ENCODE measurements at places on chromosomes 16 and 17. TPM values are rescaled to one million over a fixed set of nuclear protein-coding genes. Genes with fewer than 3 reads are reported as not detected.

Gene ZG16B
- polyA plus RNA-seq: 0.38 TPM

Gene RDM1
- 1.4 TPM for polyA plus RNA-seq

Gene PDPK1
- 33.9 TPM for polyA plus RNA-seq

DNA sequence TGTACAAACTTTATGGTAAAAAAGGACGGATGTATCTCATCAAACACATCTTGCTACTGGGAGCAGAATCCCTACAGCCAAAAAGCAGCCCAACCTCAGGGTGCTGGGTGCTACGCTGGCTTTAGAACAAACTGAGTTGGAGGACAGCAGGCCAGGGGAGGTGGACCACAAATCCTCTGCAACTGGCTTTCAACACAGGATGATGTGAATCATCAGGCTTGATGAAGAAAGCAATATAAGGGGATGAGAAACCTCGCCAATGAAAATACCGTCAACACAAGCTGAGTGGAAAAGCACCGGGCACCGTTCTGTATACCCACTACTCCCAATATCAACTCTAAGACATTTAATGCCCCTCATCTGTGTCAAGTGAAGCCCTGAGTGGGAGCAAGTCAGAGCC is 14.3 kb downstream of the HBQ1 start:
- no peaks in the 10 kb centered on the region for H3K4me1 ChIP-seq
- DNase-seq: no peak
- H3K4me3 ChIP-seq: no peak overlapping the region
- no peaks in the 10 kb centered on the region for H3K27me3 ChIP-seq
- no peak overlapping the region for H3K27ac ChIP-seq

DNA sequence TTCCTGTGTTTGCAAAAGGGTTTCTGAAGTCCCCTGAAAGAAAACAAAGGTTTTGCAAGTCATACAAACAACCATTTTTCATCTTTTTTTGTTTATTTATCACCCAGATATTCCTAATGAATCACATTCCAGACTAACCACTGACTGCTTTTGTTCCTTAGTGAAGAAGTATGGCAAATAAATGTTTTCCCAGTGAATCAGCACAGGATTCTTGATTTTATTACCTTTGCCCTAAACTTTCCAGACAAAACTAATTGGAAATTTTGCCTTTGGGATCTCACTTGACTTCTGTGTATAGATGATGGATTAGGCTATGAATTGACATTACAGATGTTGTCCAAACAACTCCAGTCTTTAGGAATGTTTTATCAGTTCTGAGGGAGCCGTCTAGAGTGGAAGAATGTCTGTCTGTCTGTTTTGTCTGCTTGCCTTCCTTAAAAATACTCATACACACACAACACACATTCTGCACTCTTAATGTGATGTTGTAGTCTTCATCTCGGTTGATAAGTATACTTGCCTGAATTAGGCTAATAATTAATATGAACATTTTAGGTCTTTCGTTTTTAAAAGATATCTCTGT is 48.9 kb downstream of the VMP1 start:
- H3K27ac ChIP-seq: peak overlapping the region; percentile 31
- peaks cover 12% of the 10 kb centered on the region for H3K36me3 ChIP-seq
- peak; percentile 61 for DNase-seq
- H3K4me3 ChIP-seq: no peak overlapping the region
- no peaks in the 10 kb centered on the region for H3K4me1 ChIP-seq
- H3K27me3 ChIP-seq: no peaks in the 10 kb centered on the region

- H3K4me1 ChIP-seq: peaks cover 24% of the 10 kb centered on the region
- no peaks in the 10 kb centered on the region for H3K27me3 ChIP-seq
- no peak for DNase-seq
- H3K4me3 ChIP-seq: no peak overlapping the region
Measured at GRCh38 chr16:57042157-57043111, 49.9 kb upstream of the CPNE2 start.

- no peak overlapping the region for H3K4me3 ChIP-seq
- H3K4me1 ChIP-seq: peaks cover 4% of the 10 kb centered on the region
Measured at GRCh38 chr17:76397687-76398522, 13.5 kb downstream of the SPHK1 start.

Gene MYH2
- 34.2 TPM for polyA plus RNA-seq

DNA sequence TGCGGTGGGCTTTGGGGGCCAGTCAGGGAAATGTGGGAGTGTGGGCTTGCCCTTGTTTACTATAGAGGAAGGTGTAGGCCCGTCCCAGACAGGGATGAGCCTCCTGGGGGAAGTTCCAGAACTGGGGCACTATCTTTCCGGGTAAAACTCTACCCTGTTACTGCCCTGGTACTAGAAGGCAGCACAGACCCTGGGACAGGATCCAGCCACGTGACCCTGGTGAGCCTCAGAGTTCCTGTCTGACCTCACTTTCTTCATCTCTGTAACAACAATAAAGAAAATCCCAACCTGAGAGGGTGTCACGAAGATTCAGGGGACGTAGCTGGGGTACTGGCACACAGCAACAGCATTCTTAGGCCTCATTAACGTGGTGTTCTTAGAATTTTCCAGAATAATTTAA is 239.6 kb upstream of the FOXF1 start:
- H3K4me1 ChIP-seq: no peaks in the 10 kb centered on the region
- no peaks in the 10 kb centered on the region for H3K36me3 ChIP-seq
- peaks cover 21% of the 10 kb centered on the region for H3K27me3 ChIP-seq
- H3K4me3 ChIP-seq: no peak overlapping the region
- no peak overlapping the region for H3K27ac ChIP-seq

DNA sequence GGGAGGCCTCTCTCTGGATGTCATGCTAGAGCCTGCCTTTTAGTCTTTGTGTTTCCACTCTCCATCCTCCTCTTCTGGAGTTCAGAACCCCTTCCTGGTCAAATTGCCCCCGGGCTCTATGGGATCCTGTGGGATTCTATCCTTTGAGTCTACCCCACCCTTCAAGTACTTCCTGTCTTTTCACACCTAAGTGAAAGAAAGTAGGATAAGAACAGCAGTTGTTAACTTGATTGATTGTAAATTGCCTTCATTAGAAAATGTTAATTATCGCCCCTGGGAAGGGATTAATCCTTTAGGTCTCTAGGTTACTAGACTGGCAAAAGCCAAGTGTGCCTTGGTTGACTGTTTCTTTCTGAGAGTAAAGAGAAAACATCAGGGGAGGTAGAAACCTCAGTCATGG is 30.1 kb downstream of the PRKCB start:
- H3K27me3 ChIP-seq: no peaks in the 10 kb centered on the region
- no peaks in the 10 kb centered on the region for H3K4me1 ChIP-seq
- H3K27ac ChIP-seq: no peak overlapping the region
- no peak overlapping the region for H3K4me3 ChIP-seq

DNA sequence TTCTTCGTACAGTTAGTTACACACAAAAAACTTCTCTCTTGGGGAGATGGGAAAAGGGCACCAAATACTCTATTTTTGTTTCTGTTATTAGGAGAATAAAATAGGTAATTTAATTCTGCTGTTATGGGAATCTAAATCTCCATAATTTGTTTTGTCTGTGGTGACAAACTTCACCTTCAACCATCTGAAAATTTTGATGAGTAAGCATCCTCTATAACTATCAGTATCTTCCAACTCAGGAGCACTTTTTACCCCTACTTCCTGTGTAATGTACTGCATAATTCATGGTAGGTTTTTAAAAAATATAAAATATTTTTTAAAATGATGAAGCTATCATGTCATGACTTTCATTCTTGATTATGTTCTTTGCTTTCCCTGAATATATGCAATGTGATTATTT is 33.6 kb upstream of the CNTNAP4 start:
- no peak overlapping the region for H3K4me3 ChIP-seq
- no peaks in the 10 kb centered on the region for H3K27me3 ChIP-seq
- no peak overlapping the region for H3K27ac ChIP-seq
- no peaks in the 10 kb centered on the region for H3K36me3 ChIP-seq

DNA sequence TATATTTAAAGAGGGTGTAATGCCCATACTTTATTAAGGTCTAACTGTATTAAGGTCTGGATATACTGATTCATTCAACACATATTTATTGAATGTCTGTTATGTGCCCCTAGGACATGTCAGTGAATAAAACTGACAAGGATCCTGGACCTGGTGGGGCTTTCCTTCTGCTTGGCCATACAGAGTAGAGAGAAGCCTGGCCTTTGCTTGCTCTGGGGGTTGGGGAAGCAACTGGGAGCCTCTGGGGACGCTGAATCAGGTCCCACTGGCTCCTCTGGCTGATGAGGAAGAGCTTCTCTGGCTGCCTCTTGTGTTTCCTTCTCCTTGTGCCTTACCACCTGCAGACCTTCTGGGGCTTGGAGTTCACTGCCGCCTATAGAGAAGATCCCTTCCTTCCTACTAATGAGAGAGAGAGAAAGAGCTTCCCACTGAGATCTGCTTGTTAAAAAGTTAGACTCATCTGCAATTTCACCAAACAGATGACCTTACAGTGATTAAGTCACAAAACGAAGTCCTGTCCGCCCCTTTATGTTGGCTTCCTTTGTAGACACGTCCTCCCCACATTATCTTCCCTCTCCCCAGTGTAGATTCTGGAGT is 49.7 kb downstream of the MSI2 start:
- DNase-seq: no peak
- H3K27ac ChIP-seq: no peak overlapping the region
- no peaks in the 10 kb centered on the region for H3K27me3 ChIP-seq
- no peaks in the 10 kb centered on the region for H3K4me1 ChIP-seq

GRCh38 chr17:41919165-41919817 is 540 bp upstream of the ACLY start:
- H3K4me1 ChIP-seq: peaks cover 43% of the 10 kb centered on the region
- peak overlapping the region; percentile 97 for H3K4me3 ChIP-seq
- H3K27ac ChIP-seq: peak overlapping the region; percentile 85
- peaks cover 9% of the 10 kb centered on the region for H3K36me3 ChIP-seq
- no peak for DNase-seq

GRCh38 chr17:28904800-28905199 is 1.9 kb upstream of the DHRS13 start:
- peaks cover 19% of the 10 kb centered on the region for H3K4me1 ChIP-seq
- H3K4me3 ChIP-seq: no peak overlapping the region
- H3K36me3 ChIP-seq: peaks cover 40% of the 10 kb centered on the region
- no peak for DNase-seq

Gene ARL5C
- not detected for polyA plus RNA-seq

GRCh38 chr17:65593855-65594845 is 32.7 kb upstream of the AXIN2 start:
- H3K27me3 ChIP-seq: no peaks in the 10 kb centered on the region
- H3K4me3 ChIP-seq: no peak overlapping the region
- no peaks in the 10 kb centered on the region for H3K36me3 ChIP-seq
- H3K4me1 ChIP-seq: peaks cover 12% of the 10 kb centered on the region
- peak; percentile 58 for DNase-seq

Gene NACA2
- polyA plus RNA-seq: 1.7 TPM

- DNase-seq: no peak
- H3K36me3 ChIP-seq: no peaks in the 10 kb centered on the region
- no peak overlapping the region for H3K4me3 ChIP-seq
Measured at GRCh38 chr16:65895486-65895885, 471.0 kb upstream of the CDH5 start.

DNA sequence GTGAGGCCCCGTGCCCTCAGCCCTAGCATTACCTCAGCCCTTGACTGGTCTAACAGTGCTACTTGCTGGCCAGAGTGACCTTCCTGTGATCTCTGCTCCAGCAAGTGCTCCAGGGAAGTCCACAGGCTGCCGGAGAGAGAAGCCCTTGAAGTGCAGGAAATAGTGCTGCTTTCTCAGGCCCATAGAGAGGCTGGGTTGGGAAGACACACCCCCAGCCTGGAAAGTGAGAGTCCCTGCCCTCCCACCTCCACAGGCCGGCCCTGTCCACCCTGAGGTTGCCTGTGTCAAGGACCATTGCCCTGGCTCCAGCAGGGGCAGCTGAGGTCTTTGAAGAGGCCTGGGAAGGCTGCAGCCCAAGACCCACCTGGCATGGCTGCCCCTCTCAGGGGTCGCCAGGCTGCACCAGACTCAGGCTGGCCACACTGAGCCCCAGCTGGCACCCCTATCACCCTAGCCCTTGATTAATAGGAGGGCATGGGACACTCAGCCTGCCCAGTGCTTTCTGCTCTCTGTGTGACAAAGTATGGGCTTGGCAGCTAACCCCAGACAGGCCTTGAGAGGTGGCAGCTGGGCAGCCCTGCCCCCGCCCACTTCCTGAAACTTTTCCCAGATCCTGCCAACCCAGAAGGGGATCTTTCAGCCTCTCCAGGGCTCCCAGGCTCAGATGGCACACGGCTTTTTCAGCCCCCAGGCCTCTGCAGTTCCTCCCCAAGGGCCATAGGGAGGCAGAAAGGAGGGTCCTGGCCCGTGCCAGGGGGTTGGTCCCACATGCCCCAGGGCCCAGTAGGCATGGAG is 21.7 kb downstream of the ATP6V0D1 start:
- H3K36me3 ChIP-seq: peaks cover 3% of the 10 kb centered on the region
- H3K27ac ChIP-seq: peak overlapping the region; percentile 91

DNA sequence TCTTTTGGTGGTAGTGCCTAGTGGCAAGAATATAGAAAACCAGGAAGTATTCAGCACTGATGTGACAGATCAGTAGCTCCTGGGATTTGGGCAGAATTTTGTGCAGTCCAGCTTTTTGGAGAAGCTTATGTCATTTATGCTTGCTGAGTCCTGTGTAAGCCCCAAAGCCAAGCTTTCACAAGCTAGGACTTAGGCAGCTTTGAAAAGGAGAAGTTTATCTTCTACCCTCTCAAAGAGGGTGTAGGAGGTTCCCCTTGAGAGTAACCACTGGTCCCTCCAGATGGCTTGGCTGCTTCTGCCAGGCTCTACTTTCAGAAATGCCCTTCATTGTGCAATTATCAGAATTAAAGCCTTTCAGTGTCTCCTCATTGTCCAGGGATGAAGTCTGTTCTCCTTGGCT is 78.8 kb downstream of the CES1 start:
- no peaks in the 10 kb centered on the region for H3K27me3 ChIP-seq
- H3K27ac ChIP-seq: no peak overlapping the region
- no peaks in the 10 kb centered on the region for H3K36me3 ChIP-seq
- no peak for DNase-seq
- no peak overlapping the region for H3K4me3 ChIP-seq

DNA sequence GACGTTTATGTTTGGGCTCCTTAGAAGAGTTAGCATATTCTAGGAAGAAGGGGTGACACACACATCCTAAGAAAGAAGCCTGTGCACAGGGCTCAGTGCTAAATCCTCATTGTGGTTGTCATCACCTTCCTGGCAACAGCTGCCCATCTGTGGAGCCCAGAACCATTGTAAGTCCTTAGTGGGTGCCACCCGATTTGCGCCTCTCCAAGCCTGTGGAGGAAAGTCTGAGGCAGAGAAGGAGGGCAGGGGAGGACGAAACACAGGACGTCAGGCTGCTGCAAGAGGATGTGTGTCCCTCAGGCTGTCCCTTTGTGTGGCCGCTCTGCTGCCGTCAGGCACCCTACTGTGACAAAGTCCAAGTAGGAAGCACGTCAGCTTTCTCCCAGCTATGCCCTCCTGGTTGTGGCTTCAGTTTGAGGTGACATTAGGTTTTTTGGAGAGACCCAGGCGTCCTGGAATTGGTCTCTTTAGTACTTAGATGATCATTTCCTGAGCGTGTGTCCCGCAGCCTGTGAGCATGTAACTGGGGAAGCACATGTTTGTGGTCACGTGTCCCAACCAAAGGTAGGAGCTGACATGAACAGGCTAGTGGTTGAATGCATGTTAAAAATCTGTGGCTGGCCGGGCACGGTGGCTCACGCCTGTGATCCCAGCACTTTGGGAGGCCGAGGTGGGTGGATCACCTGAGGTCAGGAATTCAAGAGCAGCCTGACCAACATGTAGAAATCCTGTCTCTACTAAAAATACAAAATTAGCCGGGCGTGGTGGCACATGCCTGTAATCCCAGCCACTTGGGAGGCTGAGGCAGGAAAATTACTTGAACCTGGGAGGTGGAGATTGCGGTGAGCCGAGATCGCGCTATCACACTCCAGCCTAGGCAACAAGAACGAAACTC is 10.7 kb downstream of the CLUAP1 start:
- H3K4me1 ChIP-seq: no peaks in the 10 kb centered on the region
- DNase-seq: no peak
- H3K36me3 ChIP-seq: peaks cover 78% of the 10 kb centered on the region
- no peak overlapping the region for H3K4me3 ChIP-seq
- no peaks in the 10 kb centered on the region for H3K27me3 ChIP-seq

- H3K4me1 ChIP-seq: no peaks in the 10 kb centered on the region
- no peak for DNase-seq
- H3K27me3 ChIP-seq: no peaks in the 10 kb centered on the region
- no peak overlapping the region for H3K27ac ChIP-seq
Measured at GRCh38 chr17:58991718-58992331, 114.9 kb downstream of the TRIM37 start.
